ENCODE measurements at places on chromosomes 11 and 22.

DNA sequence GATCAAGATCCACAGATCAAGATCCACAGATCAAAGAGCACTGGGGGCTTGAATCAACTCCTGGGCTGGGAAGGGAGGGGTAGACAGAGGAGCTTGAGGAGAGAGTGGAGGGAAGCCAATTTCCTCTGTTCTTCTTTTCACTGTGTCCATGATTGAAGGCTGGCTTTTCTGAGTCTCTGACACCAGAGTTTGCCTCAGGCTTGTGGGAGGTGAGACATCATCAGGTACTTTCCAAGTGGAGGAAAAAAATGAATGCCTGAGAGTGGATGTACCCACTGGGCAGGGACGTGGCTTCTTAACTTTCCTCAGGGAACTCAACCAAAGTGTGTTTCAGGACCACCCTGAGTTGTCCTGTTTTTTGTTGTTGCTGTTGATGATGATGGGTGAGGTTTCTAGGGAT lies 11.0 kb upstream of the HEPHL1 start:
- DNase-seq = no peak

DNA sequence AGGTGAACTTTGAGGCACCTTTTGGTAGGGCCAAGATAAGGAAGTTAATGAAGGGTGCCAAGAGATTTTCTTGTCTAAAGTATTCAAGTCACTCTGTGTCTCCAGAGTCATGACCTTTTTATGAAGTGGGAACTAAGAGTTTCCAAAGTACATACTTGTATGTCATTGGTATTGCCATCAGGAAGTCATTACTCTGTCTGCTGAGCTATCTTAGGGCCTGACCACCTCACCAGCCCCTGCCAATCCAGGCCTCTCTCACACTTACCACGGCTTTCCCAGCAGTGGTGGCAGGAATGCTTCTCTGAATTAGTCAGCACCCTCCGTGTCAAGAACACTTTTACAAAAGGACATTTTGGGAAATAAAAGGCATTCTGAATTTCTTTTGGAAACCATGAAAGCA lies 192.8 kb upstream of the MTNR1B start:
- DNase-seq = no peak

GRCh38 chr22:50479721-50480120 lies 1.6 kb upstream of the ADM2 start:
- DNase-seq = no peak

GRCh38 chr11:11027288-11027687 lies 169.4 kb upstream of the ZBED5 start:
- no peak for DNase-seq

GRCh38 chr11:74319139-74319816 lies 7.8 kb upstream of the P4HA3 start:
- peak; percentile 57 for DNase-seq

- DNase-seq = no peak
These were observed 172.8 kb downstream of the RRAS2 start for GRCh38 chr11:14186046-14186775.

GRCh38 chr11:126655807-126656128 lies 300.3 kb downstream of the ST3GAL4 start:
- DNase-seq = no peak

DNA sequence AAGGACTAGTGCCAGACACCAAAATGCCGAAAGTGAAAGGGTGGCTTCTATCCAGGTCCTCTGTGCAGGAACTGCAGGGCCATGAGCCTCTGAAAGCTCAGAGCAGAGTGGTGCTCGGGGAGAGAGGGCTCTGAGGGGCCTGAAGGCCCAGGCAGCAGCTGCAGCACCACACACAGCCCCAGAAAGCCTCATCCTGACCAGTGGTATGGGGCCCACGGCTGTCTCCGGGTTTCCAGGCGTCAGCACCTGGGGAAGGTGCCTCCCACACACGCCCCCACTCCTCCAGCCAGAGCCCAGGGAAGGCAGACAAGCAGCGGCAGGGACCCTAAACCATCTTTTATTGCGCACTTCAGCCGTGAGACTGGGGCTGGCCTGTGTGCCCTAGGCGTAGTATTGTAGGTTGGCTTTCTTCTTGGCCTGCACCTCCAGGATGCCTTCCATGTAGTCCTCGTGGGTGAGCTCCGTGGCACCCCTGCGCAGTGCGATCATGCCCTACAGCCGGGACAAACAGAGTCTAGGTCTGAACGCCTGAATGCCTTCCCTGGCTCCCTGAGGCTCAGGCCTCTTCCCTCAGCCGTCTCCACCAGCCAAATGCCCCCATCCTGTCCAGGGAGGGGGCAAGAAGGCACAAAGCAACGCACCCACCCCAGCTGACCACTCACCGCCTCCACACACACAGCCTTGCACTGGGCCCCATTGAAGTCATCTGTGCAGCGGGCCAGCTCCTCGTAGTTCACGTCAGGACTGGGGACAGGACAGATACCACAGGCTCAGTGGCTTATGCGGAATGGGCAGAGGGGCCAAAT lies 7.6 kb downstream of the PSMC3 start:
- no peak for DNase-seq

DNA sequence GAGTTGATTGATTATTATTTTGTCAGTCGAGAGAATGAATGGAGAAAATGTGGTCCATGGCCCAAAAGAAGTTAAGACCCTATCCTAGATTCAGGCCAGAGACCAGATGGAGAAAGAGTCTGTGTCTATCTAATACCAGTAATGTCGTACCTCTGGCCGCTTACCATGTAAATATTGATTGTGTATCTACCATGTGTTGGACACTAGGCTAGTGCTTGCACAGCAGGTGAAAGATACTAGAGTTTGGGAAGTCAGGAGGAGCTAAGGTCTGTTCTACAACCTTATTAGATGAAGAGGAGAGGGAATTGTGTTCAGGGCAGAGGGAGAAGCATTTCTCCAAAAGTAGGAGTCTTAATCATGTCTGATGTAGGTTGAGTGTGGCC lies 31.8 kb downstream of the PIK3IP1 start:
- no peak for DNase-seq

DNA sequence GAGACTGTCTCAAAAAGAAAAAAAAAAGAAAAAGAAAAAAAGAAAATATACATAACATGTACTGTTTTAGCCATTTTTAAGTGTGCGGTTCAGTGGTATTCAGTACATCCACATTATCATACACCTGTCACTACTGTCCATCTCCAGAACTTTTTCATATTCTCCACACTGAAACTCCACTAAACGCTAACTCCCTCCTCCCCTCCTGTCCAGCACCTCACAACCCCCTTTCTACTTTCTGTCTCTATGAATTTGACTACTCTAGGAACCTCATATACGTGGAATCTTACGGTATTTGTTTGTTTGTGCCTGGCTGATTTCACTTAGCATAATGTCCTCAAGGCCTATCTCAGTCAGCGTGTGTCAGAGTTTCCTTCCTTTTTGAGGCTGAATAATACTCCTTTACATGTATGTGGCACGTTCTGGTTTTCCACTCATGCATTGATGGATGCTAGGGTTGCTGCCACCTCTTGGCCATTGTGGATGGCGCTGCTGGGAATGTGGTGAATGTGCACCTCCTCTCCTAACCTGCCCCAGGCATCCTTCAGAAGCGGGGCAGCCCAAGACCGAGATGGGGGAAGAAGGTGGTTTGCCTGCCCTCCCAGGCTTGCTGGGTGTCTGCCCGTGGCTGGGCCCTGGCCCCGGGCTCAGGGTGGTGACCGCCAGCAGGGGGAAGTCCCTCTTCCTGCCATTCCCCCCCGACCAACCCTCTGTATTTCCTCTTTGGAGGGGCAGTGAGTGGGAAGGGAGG lies 60.5 kb downstream of the BCR start:
- no peak for DNase-seq

DNA sequence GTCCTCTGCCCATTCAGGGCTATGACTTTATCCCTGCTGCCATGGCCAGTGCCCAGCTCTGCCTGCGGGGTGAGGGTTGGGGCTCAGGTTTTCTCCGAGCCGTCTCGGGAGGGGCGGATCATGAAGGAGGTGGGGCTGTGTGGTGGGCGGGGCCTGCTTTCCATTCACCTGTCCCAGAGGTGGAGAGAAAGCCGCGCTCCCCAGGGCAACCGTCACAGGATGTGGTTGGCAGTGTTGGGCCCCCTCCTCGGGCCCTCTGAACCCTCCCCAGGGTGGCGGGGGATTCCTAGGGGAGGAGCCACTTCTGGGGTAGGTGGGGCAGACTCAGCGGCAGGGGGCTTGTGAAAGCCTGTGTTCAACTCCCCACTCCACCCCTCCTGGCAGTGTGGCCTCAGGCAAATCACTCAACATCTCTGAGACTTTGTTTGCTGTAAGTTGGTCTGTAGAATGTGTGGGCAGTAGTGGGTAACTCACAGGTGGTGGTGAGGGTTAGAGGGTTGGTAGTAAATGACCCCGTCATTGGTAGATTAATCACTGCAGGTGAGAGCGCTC lies 50.3 kb downstream of the CD6 start:
- DNase-seq = no peak

GRCh38 chr11:131278472-131278871 lies 91.9 kb upstream of the NTM start:
- no peak for DNase-seq

DNA sequence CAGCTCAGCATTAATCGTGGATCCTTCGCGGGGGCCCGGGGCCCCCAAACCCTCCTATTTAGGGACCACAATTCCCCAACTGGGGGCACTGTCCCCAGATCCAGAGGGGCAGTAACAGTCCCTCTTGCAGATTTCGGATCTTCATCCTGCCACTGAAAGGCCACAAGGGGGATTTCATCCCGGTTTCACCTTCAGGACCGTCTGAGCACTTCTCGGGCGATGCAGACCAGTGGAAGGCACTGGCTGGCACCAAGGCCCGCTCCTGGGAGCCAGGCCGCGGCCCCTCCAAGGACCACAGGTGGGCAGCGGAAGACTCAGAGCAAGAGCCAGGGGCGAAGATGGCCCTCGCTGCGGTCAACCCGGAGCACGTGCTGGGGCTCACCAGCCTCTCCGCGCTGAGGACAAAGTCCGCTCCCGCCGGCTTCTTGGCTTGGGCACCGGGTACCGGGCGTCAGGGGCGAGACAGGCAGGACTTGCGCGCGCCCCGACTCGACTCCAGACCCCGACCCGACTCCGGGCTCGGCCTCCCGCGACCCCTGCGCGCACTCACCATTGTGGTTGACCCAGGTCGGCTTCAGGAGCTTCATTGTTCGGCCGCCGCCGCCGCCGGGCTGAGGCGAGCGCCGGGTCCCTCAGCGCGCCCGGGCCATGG lies 517 bp downstream of the HIRA start:
- no peak for DNase-seq

DNA sequence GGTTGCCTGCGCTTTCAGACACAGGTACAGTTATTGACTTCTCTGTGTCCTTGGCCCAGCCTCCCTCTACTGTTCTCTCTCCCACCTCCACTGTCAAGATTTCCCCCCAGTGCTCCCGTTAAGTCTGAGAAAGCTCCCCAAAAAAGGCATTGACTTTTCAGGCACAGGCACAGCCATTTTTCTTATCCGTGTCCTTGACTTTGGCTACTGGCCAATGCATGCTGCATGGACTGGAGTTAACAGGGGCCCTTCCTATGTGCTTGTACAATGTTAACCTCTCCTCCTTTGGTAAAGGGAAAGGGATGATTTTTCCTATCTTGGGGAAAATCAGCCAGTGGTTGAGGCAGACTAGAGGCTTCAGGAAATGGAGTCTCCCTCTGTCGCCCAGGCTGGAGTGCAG lies 4.3 kb downstream of the APOL5 start:
- DNase-seq = no peak

GRCh38 chr11:27658535-27659236 lies 41.6 kb downstream of the BDNF start:
- DNase-seq = no peak

DNA sequence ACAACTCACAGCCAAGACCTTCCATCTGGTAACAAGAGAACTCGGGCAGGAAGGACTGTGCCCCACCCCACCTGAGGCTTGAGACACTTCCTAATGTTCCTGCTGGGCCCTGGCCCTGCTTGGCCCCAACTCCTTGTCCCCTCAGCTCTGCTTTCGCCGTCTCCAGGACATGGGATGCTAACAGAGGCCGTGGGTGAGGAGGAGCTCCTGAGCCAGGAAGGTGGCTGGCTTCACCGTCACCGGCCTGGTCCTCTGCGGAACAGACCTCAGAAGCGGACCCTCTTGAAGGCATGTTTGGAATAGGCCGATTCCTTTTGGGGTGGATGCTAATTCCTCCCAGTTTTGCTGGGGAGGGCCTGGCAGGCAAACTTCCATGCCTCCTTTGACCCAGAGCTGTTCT lies 154.3 kb downstream of the CACNA1I start:
- no peak for DNase-seq

GRCh38 chr22:22578702-22579424 lies 19.8 kb upstream of the PRAME start:
- no peak for DNase-seq

DNA sequence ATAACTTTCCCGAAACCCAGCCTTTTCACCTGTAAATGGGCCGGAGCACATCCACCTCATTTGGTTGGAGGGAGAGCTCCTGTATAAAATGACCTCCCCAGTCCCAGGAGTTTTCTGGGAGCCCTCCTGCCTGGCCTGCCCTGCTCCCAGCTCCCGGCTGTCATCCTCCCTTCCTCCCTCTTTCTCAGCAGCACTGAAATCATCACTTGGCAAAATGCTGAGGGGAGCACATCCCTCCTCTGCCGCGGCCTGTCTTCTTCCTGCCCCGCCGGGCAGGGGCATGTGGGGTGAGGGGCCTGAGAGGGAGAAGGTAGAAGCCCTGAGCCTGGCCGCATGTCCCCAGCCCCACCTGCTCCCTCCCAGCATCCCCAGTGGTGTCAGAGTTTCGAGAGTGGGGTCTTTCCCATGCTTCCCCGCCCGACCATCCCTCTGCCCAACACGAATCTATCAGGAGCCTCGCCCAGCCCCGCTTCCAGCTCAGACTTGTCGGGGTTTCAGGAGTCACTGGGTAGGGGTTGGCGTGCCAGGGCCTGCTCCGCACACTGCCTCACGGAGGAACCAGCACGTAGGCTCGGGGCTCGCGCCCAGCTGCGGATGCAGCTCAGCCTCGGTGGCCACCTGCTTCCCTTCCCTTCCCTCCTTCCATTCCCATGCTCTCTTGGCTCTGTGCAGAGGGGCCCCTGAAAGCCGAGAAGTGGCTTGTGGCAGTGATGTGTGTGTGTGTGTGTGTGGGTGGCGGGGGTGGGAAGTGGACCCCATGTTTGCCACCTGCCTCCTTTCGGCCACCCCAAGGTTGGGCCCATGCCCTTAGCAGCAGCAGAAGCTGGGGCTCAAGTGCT lies 37.1 kb downstream of the NECTIN1 start:
- no peak for DNase-seq

- DNase-seq = peak; percentile 64
These were observed 1.1 kb upstream of the TTLL1 start for GRCh38 chr22:43090130-43090789.

DNA sequence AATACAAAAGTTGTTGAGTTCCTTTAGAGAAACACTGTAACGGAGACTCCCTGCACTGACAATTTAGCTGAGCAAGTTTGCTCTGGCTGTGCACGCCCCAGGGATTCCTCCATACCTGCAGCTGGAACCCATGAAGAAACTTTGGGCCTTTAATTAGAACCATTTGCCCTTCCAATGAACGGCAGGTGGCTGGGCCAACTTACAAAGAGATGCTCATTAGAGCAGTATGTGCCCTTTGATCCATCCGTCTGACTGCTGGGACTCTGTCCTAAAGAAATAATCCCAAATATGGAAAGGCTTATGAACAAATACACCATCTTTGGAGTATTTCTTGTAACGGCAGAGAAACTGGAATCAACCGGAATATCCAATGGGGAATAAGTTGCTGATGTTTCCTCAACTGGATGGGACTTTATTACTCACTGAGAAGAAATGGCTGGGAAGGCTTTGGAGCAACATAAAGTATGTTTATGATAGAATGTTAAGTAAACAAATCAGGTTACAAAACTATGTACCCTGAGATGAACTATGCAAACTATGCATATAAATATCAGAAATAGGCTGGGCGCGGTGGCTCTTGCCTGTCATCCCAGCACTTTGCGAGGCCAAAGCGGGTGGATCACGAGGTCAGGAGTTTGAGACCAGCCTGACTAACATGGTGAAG lies 24.4 kb upstream of the FBLN1 start:
- DNase-seq = peak; percentile 96

- no peak for DNase-seq
These were observed 181.3 kb downstream of the IGLL1 start for GRCh38 chr22:23398701-23399366.
